Pons (tissue), 1 donor: ENCODE measurements at places on chromosomes 1 and 21.

DNA sequence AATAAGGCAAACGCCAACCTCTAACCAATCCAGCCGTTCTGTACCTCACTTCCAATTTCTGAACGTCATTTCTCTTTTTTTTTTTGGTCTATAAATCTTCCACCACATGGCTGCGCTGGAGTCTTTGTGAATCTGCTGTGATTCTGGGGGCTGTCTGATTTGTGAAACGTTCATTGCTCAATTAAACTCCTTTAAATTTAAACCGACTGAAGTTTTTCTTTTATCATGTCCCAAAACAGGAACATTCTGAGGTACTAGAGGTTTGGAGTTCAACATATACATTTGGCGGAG is 65.5 kb upstream of the BACH1 start:
- peak; percentile 37 for DNase-seq

- DNase-seq, result no peak
Measured at GRCh38 chr1:6930732-6931300, 145.6 kb downstream of the CAMTA1 start.

- no peak for DNase-seq
Measured at GRCh38 chr1:185213091-185213490, 56.1 kb downstream of the SWT1 start.

DNA sequence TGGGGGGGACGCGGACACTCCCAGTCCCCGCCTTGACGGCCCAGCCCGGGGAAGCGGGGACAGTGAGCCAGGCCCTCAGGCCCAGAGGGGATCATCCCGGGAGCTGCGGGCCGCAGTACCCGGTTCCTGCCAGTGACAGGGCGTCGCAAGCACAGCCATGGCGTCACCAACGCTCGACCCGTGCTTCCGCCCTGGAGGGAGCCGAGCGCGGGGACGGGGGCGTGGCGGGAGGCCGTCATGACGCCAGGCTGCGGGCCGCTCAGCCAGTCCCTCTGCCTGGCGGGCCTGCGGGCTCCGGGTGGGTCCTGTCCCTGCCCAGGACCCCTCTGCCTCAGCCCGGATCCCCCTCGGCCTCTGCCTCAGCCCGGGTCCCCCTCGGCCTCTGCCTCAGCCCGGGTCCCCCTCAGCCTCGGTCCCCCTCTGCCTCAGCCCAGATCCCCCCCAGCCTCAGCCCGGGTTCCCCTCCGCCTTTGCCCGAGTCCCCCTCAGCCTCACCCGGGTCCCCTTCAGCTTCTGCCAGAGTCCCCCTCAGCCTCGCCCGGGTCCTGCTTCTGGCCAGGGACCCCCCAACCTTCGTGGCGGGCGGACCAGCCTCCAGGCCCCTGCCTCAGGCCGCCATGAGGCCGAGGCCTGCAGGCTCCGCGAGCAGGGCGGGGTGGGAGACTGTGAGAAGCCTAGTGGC is 2.3 kb upstream of the SLC2A5 start:
- DNase-seq, result no peak

- DNase-seq, result no peak
Measured at GRCh38 chr1:166811691-166812090, 27.6 kb upstream of the POGK start.

- no peak for DNase-seq
Measured at GRCh38 chr1:56490619-56491018, 88.7 kb downstream of the PLPP3 start.

DNA sequence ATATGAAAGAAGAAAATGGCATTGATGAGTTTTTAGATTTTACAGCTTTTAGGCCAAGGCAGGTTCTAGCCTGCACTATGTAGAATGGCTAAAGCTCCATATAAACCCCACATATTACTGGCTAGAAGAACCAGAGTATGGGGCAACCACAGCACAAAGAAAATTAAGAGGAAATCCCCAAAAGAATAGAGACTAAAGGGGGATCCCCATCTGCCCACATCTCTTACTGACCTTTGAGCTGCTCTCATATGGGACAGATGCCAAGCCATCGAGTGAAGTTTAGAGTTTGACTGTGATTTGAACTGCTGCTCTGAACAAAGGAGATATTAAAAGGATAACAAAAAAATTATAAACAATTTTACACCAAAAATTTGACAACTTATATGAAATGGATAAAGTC is 102.2 kb upstream of the HAO2 start:
- DNase-seq, result no peak

GRCh38 chr21:41668686-41669532 is 97.9 kb downstream of the RIPK4 start:
- no peak for DNase-seq

DNA sequence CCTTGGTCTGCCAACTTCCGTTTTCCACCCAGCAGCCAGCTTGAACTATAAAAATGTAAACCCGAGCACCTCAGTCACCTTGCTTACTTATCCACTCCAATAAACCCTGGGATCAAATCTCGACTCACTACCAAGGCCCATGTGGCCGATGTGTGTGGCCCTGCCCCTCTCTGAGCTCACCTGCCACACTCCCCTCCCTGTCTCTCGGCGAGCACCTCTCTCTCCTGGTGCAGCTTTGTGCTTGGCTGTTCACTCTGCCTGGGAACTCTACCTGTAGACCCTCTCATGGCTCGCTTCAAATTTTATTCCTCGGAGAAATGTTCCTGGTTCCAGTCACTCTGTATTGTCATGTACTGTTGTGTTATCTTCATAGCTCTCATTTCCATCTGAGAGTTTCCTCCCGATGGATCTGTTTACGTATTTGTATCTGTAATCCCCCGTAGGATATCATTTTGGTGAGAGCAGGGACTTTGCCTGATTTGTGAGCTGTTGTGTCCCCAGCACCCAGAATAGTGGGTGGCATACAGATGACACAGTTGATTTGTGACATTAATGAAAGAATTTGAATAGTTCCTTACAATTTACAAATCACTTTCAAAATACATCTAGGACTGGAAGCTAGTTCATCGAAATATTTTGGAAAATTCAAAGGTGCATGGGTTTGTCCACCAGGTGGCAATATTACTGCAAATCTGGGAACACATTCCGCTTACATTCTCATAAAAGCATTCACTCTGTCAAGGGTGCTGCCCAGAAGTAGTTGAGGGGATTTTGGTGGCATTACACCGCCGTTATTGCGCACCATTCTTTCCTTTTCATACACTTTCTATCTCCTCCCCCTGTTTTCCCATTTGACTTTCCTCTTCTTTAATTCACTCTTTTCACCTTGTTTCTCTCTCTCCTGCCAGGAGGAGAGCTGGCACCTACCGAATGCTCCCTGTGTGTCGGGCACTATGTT is 95.3 kb downstream of the ABCA4 start:
- DNase-seq, result peak; percentile 56

GRCh38 chr21:27833298-27833697 is 866.4 kb upstream of the ADAMTS5 start:
- DNase-seq, result no peak

DNA sequence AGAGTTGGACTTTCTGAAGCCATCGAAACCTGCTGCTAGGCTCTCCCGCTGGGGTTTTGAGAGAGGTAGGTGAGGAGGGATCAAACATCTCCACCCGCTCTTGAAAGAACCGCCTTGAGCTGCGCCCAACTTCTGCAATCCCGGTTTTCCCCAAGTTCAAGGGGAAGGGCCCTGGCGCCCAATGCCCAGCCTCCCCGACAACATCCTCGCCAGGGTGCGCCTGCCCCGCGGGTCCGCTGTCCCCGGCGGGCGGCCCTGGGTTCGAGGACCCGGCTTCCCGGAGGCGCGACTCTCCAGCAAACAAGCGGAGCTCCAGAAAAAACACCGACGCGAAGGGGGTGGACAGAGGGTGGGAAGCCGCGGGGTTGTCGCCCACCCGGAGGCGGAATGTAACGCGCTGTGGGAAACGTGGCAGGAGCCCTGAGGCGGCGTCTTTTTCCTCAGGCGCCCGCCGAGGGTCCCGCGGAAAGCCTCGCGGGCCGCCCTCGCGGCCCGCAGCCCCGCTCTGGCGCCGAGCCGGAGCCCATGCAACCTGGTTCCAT is 607 bp downstream of the BTG3 start:
- DNase-seq, result no peak

DNA sequence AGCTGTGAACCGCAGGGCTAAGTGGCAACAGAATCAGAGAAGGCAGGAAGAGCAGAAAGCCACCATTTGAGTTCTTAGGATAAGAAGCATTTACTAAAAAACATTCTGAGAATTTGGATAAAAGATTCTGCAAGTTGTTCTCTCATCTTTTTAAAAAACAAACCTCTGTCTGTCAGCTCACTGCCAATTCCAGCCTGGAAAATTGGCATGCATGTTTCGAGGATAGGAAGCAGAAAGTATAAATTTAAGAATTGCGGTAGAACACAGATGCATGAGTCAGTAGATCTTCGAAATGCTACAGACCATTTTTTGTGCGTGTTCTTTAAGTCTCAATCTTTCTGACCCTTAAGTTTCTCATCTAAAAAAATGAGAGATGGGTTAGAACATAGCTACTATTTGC is 544.5 kb upstream of the DAB1 start:
- DNase-seq, result no peak

DNA sequence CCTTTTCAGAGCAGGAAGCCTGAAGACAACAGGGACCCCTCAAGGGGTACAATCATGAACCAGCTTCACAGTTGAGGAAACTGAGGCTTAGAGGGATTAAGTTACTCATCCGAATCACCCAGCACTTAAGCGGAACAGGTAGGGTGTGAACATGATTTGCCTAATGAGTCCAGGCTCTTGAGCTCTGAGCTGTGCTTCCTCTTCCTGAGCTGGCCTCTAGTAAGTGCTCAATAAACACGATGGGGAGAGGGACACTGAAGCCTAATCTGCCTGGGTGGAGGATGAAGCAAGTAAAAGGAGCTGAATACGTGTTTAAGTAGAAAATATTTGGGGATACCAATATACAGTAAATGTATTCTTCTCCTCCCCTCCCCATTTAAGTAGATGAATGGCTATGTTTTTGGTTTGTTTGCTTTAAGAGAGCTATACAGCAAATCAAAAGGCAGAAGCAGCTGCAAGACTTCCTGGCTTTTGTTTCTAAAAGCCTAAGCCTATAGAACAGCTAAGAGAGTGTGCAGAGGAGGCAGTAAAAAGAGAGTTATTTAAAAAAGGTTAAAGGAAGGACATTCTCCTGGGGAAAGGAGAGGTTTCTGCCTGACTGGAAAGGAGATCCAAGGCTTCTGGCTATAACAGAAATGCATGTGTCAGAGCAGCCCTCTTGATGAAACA is 20.5 kb downstream of the STPG1 start:
- no peak for DNase-seq

GRCh38 chr1:151011154-151011850 is 3.1 kb downstream of the PRUNE1 start:
- no peak for DNase-seq

- DNase-seq, result no peak
Measured at GRCh38 chr1:9850442-9851162, 26.8 kb upstream of the CLSTN1 start.

DNA sequence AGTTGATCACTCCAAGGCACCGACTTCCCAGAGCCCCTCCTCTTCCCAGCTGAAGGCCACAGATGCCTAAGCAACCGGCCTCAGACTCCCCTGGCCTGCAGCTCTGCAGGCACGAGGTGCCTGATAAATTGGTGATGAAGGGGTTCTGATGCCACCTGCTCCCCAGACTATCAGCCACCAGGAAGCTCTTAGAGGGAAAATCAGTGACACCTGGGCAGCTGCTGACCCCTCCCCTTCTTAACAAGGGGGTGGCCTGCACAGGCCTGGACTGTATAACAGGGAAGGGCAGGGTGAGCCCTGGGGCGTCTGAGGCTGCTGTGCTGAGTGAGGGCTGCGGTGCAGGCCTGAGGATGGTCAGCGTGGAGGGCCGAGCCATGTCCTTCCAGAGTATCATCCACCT is at the start of gene PADI6:
Gene PADI6, plus strand, starts transcription at position 301 of the 400 bp plus-strand sequence. Its CDS starts 50 bp downstream, at position 351.
- DNase-seq, result no peak

DNA sequence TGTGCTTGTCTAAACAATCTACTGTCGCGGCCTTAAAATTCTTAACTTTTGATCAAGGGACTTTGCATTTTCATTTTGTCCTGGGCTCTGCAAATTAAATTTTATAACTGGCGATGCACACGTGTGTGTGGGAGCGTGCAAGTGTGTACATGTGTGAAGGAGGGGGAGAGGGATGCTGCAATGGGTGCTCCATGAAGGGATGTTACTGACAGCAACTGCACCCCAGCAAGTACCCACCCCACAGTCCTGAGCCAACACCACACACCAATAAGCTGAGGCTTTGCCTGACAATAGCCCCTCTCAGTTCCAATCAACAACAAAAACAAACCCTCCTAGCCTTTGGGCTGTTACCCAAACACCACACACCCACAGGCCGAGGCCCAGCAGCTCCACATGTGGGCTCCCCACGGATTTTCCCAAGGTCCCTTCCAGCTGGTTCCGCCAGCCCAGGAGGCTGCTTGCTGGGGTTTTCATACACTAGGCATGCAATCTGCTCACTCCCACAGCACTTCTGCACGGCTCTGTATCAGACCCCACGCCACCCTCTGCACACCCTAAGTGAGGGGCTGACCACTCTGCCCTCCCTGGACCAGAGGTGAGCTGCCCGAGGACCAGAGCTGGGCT is 32.8 kb upstream of the IFFO2 start:
- DNase-seq, result no peak

GRCh38 chr1:230322421-230322756 is 103.7 kb downstream of the PGBD5 start:
- no peak for DNase-seq

- no peak for DNase-seq
Measured at GRCh38 chr1:65911679-65912078, 119.0 kb downstream of the PDE4B start.

GRCh38 chr1:156846643-156847042 is 12.3 kb downstream of the INSRR start:
- DNase-seq, result no peak

- no peak for DNase-seq
Measured at GRCh38 chr1:198143797-198144196, 13.0 kb upstream of the NEK7 start.

- DNase-seq, result no peak
Measured at GRCh38 chr1:113027449-113027848, 45.5 kb upstream of the LRIG2 start.
